Stimulated activated CD4-positive, alpha-beta T cell treated with anti-CD3 and anti-CD28 coated beads, TNF-alpha, amount 100 ng/mL, for 48 hours (primary cell): ENCODE measurements at places on chromosomes 7 and 10.
A peak's percentile ranks its signal among the peaks of the same experiment; 100 is the strongest.

DNA sequence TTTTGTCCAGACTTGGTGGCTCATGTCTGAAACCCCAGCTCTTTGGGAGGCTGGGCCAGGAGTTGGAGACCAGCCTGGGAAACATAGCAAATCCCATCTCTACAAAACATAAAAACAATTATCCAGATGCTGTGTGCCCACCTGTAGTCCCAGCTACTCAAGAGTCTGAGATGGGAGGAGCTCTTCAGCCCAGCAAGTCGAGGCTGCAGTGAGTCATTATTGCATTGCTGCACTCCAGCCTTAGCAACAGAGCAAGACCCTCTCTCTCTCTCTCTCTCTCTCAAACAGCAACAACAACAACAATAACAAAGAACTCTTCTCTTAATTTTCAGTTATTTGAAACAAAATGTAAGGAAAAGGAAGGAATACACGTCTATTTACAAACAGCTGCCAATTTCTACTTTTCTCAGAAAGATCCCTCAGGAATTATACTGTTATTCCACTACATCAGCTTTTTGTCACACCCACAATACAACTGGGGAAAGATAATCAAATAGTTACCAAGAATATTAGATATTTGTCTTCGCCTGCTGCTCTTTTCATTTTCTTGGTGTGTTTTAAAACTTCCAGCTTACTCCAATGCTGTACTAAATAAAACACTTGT, 5.1 kb upstream of the TSPAN12 start:
- no peak for DNase-seq

GRCh38 chr7:106036004-106036403, 72.9 kb downstream of the CDHR3 start:
- no peak for DNase-seq

DNA sequence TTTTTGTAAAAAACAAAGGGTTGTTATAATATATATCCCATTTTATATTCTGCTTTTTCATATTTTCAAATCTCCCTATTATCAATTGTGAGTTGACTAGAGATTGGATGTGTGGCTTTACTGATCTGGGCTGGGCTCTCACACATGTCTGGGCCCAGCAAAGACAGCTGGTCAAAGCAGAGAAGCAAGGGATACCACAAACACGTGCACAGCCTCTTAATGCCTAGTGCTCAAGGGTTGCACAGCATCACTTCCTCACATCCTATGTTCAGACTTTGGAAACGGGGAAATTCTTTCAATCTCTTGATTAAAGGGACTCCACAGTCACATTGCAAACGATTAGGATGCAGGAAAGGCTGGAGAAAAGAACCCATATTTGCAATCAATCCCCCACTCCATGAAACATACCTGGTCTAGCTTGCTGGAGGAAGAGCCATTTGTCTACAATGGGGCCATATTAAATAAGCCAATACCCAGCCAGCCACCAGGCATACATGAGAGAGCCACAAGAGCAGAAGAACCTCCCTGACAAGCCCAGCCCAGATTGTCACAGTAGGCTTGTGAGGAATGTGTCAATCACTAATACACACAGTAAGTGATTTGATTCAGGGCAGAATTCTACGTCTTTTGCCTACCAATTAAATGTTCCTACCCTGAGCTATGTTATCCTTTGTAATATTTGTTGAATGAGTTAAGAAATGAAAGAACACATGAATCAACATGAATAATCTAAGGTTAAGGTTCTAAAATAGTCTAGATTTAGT, 431.2 kb downstream of the TNS3 start:
- no peak for DNase-seq

GRCh38 chr7:111101856-111102646, 11.1 kb downstream of the LRRN3 start:
- no peak for DNase-seq

GRCh38 chr10:121337427-121337826, 260.8 kb downstream of the FGFR2 start:
- no peak for DNase-seq

DNA sequence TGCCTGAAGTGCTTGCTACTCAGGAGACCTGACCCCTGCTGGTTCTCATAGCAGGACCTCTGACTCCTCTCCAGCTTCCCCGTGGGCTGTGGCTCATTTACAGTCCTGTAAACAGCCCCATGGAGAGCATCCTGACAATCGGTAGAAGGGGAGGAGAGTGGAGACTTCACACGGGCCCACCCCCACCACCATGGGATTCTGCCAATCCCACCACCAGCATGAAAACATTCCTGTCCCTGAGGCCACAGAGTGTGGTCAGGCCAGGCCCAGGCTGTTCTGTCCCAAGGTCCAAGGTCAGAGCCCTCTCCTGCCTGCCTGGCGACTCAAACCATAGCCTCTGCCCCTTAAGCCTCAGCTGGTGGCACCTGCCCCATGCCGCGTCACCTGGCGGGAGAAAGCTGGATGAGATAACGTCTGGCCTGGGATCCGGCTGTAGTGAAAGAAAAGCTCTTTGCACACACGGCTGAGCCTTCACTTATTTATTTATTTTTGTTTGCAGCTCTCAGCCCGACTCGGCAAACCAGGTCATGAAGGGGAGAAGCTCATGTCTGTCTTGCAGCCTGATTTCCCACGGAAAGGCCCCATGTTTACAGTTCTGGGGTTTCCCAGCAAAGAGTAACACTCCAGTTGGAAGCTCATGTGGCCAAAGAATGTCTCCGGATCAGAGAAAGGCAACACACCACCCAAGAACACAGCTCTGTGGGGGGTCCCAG, 293.6 kb upstream of the ZMIZ1 start:
- no peak for DNase-seq

- no peak for DNase-seq
Measured at GRCh38 chr10:28954211-28954610, 276.9 kb downstream of the BAMBI start.

- no peak for DNase-seq
Measured at GRCh38 chr10:3755440-3756359, 29.3 kb downstream of the KLF6 start.

GRCh38 chr7:135466442-135467206, 43.3 kb downstream of the CNOT4 start:
- no peak for DNase-seq

GRCh38 chr10:43355749-43356371, 15.6 kb upstream of the FXYD4 start:
- no peak for DNase-seq

- DNase-seq: no peak
Measured at GRCh38 chr10:21191512-21191911, 294.4 kb upstream of the NEBL start.

DNA sequence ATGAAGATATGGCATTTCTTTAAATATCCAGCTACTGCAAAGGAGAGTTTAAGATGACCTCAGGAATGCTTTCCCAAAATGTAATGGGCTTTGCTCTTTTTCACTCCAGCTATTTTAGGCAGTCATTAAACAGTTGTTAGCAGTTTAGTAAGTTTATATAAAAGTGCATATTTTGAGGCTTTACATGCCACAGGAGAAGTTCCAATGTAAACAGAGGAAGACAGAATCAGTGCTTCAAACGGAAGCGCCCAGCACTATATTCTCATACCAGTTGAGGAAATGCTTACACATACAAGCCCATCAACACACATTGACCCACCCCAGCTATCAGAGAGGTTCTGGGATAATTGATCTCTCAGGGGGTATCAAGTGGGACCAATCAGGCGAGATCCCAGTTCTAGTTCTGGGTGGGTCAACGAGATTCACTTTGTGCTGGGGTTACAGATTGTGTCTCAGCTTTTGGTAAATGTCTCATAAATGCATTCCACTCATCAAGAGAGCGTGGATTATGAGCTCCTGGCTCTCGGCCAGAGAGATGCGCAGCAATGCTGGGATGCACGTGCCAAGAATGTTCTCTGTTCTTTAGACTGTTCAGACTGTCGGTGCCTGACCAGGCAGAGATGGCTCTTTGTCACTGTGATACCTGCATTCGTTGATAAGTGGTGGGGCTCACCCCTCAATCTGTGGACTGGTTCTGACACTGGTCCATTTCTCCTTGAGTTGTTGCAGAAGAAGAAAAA, 55.0 kb downstream of the CACNB2 start:
- DNase-seq: no peak

- DNase-seq: no peak
Measured at GRCh38 chr10:129465796-129466702, 992 bp upstream of the MGMT start.

DNA sequence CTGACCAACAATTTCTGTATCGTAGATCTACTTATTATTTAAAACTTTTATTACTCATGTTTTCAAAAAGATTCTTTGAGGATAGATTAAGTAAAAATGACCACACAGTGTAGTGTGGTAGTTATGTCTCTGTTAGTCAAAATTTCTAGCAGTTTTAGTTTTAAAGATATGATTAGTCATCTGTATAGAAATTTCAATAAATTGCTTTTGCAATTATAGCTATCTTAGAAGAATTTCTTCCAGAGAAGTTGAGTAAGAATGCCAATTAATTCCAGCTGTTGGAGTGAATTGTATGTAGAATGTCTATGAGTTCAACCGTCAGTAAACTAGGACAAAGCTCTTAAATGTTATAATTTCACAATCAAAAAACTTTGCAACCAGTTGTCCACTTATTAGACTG, 229.7 kb downstream of the CDK14 start:
- no peak for DNase-seq

- DNase-seq: peak; percentile 41
Measured at GRCh38 chr10:89032141-89032891, 41.7 kb downstream of the FAS start.

- no peak for DNase-seq
Measured at GRCh38 chr7:44141221-44141850, at the start of gene MYL7. Gene MYL7, minus strand, starts transcription at chr7:44141332. Its CDS starts 27 bp downstream, at chr7:44141305.

DNA sequence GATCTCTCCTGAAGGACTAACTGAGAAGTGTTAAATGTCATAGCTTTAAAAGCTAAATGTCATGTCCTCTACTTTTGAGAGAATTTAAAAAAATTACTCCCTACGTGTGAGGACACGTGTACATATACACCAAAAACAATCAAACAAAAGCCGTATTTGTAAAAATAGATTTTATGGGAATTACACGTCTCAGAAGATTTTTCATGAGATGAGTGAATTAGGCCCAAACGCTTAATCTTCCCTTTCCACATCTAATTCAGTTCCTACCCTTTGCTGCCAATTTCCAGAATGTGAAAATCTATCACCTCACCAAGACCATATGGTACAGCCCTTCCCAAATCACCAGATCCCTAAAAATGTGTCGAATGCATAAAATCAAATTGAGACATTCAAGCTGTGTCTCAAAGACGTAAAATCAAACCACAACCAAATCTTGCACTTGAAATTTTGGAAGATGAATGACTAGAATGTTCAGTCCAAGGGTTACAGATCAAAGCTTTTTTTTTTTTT, 1.0 kb upstream of the CTTNBP2 start:
- DNase-seq: no peak

GRCh38 chr10:45261946-45262345, 53.5 kb downstream of the OR13A1 start:
- DNase-seq: no peak

DNA sequence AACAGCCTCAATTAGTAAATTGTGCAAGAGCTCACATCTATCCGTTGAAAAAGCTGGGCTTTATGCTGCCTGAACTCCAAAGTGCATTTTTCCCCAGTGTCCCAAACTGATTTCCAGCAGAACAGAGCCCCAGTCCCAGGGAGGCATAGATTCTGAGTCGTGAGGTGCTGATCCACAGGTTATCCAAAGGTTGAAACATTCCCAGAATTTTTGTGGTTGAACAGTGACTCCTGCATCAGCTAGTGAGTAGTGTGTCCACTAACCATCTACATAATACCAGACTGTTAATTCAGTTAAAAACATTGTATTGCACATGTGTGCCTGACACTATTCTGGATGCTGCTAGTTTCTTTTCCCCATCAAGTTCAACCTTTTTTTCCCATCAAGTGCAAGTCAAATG, 761.5 kb downstream of the GATA3 start:
- DNase-seq: no peak

GRCh38 chr10:101260764-101261481, 31.7 kb upstream of the LBX1 start:
- DNase-seq: no peak

DNA sequence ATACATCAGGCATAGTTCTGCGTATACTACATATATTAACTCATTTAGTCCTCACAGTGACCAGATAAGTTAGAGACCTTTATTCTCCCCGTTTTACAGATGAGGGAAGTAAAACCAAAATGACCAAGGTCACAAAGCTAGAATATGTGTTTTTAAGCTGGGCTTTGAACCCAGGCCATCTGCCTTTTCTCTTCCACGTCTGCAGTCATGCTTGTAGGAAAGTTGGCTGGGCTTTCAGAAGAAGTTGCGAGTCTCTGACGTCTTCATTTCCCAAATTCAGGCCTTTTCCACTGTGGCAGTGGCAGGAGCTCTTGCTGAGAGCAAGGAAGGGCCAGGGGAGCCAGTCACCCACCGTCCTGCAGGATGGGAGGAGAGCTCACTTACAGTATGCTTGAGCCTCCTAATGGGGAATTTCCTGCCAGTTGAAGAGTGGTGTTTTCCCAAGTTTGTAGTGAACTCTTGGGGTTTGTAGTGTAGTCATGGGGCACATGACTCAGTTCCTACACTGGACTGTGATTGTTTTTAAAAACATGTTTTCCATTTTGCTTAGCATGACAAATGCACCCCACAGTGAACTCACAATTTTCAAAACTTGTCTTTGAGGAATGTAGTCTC, 34.2 kb downstream of the CYP17A1 start:
- peak; percentile 4 for DNase-seq

DNA sequence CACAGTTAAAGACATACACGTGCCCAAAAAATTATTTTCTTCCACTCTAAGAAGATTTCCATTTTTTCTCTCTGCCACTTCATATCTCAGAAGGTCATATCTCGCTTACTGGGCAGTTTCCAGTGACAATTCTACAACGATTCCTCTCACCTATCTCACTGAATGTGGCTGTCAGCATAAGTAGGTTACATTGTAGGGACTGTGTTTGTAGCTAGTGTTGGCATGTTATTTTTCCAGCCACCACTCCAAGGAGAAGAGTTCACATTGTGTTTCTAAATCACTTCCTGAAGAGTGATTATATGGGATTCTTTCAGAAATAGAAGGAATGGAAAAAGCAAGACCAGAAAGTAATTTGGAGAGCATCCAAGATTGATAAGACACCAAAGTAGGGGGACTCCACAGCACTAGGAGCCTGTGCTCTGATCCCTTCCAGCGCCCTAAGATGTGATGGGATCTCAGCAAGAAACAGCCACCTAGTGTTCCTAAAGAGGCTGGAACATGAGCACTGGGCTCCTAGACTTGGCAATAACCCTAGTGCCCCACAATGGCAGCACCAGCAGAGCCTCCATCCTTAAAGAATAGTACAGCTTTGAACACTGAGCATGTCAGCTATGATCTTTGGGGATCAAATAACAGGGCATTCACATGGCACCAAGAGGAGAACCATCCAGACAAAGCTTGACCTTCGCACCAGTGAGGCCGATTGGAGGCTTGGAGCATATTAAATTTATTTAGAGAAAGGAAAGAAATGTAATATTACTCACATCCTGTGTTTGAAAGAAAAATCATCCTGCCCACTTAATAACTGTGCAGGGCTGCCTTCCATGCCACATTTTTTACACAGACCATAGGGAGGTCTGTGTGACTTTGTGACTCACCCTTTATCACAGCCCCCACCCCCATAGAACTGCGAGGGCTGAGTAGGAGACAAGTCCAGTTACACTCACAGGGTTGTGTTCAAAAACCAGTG, 51.8 kb downstream of the CAV1 start:
- no peak for DNase-seq

GRCh38 chr10:778626-779330, 89.3 kb upstream of the DIP2C start:
- no peak for DNase-seq

- DNase-seq: no peak
Measured at GRCh38 chr10:6240254-6240653, 37.5 kb downstream of the PFKFB3 start.

GRCh38 chr7:36079446-36080025, 73.5 kb upstream of the EEPD1 start:
- no peak for DNase-seq
